GM12892 (cell line): ENCODE measurements at places on chromosomes 7 and 10.

DNA sequence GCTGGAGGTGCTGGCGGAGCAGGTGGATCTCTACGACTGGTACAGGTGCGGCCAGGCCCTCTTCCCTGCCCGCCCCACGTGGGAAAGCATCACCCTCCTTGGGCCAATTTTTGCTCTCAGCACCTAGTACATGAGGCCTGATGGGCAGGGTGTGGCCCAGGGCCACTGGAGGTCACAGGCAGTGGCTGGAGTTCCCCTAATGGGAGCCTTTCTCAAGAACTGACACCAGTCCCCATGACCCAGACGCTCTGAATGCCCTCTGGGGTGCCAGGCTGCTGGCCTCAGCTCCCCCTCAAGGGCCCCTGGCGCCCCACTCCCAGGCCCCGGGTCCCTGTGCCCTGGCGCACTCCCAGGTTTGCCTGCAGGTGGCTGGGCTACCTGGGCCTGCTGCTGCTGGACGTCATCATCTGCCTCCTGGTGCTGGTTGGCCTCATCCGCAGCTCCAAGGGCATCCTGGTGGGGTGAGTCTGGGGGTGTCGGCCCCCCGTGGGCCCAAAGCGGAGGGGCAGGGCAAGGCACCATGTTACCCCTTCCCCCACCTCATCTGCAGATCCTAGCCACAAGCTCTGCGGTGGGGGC is 15.9 kb downstream of the TTYH3 start:
- DNase-seq, result no peak

- DNase-seq, result no peak
Observed at GRCh38 chr10:119455609-119456434, 86.7 kb downstream of the RGS10 start.

DNA sequence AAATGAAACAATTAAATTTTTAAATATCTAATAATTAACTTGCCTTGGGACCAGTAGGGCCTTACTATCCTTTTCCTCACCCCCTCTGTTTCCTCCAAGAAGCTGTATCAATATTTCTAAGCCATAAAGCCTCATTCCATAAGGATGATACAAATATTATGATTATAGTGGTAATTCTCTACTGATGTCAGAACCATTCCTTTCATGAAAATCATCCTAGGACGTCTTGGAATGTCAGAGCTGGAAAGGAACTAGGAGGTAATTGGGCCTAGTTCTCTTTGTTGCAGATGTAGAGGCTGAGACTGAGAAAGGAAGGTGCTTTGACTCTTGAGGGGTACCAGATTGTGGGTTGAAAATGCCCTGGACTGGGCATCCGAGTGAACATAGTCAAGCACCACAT is 766.7 kb upstream of the GHITM start:
- no peak for DNase-seq

- DNase-seq, result no peak
Observed at GRCh38 chr7:105439174-105439893, 50.6 kb upstream of the SRPK2 start.

- no peak for DNase-seq
Observed at GRCh38 chr10:106825576-106826364, 338.7 kb downstream of the SORCS1 start.

DNA sequence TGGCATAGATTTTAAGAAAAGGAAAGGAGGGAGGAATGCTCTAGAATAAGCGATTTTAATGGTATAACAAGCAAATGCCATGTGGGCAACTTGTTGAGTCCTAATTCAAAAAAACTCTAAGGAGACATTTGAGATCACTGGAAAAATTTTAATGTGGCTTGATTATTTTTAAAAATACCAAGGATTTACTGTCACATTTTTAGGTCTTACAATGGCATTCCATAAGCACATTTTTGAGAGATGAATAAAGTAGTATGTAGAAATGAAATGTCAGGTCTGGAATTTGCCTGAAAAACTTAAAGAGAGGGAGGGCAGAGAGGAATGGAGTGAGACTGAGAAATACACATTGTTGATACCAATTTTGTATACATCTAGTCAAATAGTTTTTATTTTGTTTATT is 20.3 kb downstream of the NCAPG2 start:
- no peak for DNase-seq

DNA sequence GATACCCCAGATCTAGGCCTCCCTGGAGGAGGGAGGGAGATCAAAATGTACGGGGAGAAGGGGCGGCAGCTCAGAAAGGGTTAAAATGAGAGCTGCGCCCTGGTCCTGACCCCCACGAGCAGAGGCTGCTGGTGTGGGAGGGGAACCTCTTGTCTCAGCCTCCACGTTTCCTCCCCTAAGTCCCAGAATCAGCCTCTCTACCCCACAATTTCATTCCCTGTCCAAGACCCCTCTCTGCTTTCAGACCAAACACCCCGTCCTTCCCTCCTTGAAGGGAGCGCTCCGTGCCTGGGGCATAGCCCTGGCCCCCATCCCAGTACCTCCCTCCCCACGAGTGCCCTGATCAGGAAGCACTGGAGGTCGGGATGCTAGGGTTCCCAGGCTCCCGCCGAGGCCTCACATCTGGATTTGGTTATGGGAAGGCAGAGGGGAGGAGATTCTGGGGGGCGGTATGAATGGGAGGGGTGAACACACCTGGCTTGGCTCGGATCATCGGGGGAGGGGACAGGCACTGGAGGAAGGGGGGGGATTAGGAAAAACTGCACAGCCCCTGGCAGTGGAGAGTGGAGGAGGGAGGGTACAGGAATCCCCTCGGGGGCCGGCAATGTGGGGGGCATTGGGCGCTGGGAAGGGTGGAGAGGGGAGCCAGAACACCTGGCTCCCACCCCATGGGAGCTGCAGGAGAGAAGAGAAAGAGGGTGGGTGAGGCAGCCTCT is 2.7 kb downstream of the EPHB4 start:
- DNase-seq, result no peak

- DNase-seq, result no peak
Observed at GRCh38 chr7:130150587-130150986, 54.6 kb downstream of the TMEM209 start.

GRCh38 chr10:91796331-91797047 is 1.7 kb upstream of the TNKS2 start:
- no peak for DNase-seq

GRCh38 chr7:44321796-44322195 is 3.6 kb downstream of the CAMK2B start:
- DNase-seq, result no peak
